ENCODE measurements at places on chromosomes 2 and 18.
A peak's percentile ranks its signal among the peaks of the same experiment; 100 is the strongest.

DNA sequence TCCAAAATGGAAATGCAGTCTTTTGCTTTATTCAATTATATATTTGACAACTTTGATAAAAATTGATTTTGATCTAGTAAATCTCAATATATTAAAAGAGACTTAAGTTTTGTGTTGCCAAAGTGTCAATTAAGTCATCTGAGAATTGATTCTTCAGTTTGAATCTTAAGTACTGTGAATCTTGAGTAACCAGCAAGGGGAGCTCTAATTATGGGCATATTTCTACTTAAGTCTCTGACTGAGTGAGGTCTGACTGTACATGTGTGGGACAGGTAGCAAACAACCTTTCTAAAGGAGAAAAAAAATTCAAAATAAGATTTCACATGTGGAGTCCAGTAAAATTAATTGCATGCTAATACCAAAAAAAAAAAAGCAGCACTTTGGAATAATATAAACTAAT lies 503.7 kb upstream of the SLC8A1 start:
- no peak overlapping the region for H3K4me3 ChIP-seq
- DNase-seq, result no peak
- H3K4me1 ChIP-seq, result no peaks in the 10 kb centered on the region
- no peaks in the 10 kb centered on the region for H3K27me3 ChIP-seq
- H3K36me3 ChIP-seq, result no peaks in the 10 kb centered on the region

DNA sequence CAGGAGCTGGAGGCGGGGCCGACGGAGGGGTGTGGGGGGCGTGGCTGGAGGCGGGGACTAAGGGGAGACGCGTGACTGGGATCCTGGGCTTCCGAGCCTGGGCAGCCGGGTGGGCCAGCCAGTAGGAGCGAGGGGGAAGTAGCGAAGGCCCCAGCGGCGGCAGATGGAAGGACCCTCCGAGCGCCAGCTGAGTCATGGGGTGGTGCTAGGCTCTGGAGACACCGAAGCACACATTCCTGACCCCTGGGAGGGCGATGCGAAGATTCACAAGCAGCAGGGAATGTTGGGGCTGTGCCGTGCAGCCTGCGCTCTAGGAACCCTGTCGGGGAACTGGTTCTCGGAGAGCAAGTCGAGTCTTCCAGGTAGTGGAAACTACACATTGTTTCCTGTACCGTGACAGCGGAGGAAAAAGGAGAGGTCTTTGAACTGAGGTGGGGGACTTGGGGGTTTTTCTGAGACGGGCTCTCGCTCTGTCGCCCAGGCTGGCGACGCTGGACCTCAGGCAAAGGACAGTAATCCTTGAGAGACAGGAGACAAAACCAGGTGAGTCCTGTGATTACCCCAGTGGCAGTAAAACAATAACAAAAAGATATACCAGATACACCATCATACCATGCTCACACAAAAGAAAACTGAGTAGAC lies 650 bp upstream of the AFG3L2 start:
- no peaks in the 10 kb centered on the region for H3K27me3 ChIP-seq
- H3K36me3 ChIP-seq, result no peaks in the 10 kb centered on the region
- peak overlapping the region; percentile 99 for H3K27ac ChIP-seq
- peak overlapping the region; percentile 44 for H3K4me3 ChIP-seq
- H3K4me1 ChIP-seq, result peaks cover 42% of the 10 kb centered on the region
- no peak for DNase-seq

DNA sequence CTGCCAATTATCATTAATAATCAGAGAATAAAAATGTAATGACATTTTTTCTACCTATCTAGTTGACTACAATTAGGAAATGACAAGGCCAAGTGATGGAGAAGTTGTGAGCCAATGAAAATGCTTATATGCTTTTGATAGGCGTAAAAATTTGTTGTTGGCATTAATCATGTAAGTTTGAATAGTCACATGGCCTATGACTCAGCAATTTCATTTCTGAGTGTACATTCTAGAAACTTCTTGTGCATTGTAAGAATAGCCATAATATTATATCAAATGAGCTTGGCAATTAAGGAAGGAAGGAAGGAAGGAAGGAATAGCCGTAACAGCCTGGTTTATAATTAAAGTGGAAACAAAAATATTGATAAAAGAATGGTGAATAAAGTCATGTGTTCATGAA lies 179.9 kb downstream of the PTH2R start:
- no peaks in the 10 kb centered on the region for H3K4me1 ChIP-seq
- no peaks in the 10 kb centered on the region for H3K36me3 ChIP-seq
- H3K27me3 ChIP-seq, result no peaks in the 10 kb centered on the region
- no peak overlapping the region for H3K4me3 ChIP-seq
- no peak overlapping the region for H3K27ac ChIP-seq

GRCh38 chr18:6682437-6683111 lies 46.9 kb upstream of the ARHGAP28 start:
- no peaks in the 10 kb centered on the region for H3K27me3 ChIP-seq
- no peak overlapping the region for H3K27ac ChIP-seq
- H3K4me1 ChIP-seq, result no peaks in the 10 kb centered on the region
- no peak overlapping the region for H3K4me3 ChIP-seq
- no peak for DNase-seq
- H3K36me3 ChIP-seq, result no peaks in the 10 kb centered on the region

DNA sequence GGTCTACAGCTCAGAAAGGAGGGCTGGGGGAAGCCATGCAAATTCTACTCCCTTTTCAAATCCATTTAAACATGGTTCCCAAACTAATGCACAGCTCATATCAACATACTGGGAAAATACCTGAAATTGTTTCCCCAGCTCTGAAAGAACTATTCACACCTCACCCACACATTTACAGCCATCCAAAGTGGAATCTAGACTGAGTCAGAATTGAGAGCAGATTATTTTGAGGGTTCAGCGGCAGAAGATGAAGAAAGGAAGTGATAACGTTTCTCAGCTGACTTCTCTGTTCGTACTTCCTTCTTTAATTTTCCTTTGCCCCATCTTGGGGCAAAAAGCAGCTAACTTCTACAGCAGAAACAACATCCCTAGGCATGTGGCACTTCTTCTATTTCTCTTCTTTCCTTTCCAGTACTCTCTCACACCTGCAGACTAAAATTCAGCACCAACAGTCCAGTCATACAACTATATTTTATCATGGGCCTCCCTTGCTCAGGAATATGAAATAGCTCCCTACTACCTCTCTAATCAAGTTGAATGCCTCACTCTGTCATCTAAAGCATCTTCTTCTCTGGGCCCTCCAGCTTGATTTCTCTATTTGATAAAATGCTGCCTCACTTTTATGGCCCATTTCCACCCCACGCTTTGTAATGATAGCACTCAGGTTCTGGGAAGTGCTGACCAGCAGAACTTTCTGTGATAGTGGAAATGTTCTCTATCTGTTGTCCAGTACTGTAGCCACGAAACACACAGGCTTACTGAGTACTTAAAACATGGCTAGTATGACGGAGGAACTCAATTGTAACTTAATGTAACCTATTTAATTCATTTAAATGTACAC lies 35.9 kb downstream of the ARHGAP25 start:
- no peaks in the 10 kb centered on the region for H3K36me3 ChIP-seq
- peaks cover 20% of the 10 kb centered on the region for H3K4me1 ChIP-seq
- H3K27me3 ChIP-seq, result no peaks in the 10 kb centered on the region

GRCh38 chr2:64391424-64391823 lies 62.5 kb upstream of the LGALSL start:
- no peak for DNase-seq
- H3K27me3 ChIP-seq, result no peaks in the 10 kb centered on the region
- H3K27ac ChIP-seq, result no peak overlapping the region
- no peak overlapping the region for H3K4me3 ChIP-seq

DNA sequence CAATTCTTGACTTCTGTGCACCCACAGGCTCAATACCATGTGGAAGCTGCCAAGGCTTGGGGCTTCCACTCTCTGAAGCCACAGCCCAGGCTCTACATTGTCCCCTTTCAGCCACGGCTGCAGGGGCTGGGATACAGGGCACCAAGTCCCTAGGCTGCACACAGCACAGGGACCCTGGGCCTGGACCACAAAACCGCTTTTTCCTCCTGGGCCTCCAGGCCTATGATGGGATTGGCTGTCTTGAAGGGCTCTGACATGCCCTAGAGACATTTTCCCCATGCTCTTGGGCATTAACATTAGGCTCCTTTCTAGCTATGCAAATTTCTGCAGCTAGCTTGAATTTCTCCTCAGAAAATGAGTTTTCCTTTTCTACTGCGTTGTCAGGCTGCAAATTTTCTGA lies 29.7 kb downstream of the NUP35 start:
- no peaks in the 10 kb centered on the region for H3K27me3 ChIP-seq
- H3K36me3 ChIP-seq, result no peaks in the 10 kb centered on the region
- no peaks in the 10 kb centered on the region for H3K4me1 ChIP-seq
- H3K4me3 ChIP-seq, result no peak overlapping the region
- DNase-seq, result no peak
- no peak overlapping the region for H3K27ac ChIP-seq

DNA sequence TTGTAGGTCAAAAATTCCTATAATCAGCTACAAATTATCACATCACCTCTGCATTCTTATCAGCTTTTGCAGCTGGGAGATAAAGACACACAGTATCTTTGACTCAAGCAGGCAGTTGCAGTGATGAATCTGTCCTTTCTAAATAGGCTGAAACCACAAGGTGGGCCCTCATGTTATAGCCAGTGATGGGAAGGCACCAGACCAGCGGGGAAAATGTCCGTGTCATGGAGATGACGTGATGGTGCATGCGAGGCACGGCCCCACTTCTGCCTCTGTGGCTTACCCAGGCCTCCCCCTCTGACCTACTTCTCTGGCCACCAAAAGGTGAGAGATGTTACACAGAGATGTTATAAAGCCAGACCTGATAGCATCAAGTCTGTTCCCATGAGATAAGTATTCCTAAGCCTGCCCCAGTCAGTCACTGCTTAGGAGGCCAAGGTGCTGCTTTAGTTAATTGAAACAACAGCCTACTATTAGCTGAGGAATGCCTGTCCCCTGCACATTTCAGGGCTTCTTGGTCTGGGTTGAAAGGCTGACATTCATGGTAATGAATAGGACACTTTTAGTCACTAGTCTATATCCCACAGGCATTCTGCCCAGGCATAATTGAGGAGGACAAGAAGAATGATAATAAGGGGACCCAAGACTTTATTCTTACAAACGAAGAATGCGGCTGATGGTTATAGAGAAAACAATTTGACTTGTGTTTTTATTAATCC lies 327.9 kb downstream of the LPIN1 start:
- H3K27ac ChIP-seq, result no peak overlapping the region
- H3K27me3 ChIP-seq, result no peaks in the 10 kb centered on the region
- no peaks in the 10 kb centered on the region for H3K36me3 ChIP-seq
- no peaks in the 10 kb centered on the region for H3K4me1 ChIP-seq

GRCh38 chr2:218218268-218219185 lies 1.5 kb downstream of the ARPC2 start:
- no peak overlapping the region for H3K27ac ChIP-seq
- no peak for DNase-seq
- H3K36me3 ChIP-seq, result no peaks in the 10 kb centered on the region
- H3K4me3 ChIP-seq, result peak overlapping the region; percentile 95
- H3K27me3 ChIP-seq, result no peaks in the 10 kb centered on the region

- DNase-seq, result no peak
- H3K27me3 ChIP-seq, result no peaks in the 10 kb centered on the region
- no peaks in the 10 kb centered on the region for H3K4me1 ChIP-seq
- no peak overlapping the region for H3K27ac ChIP-seq
Observed at GRCh38 chr2:160022162-160022561, 40.3 kb downstream of the PLA2R1 start.

- no peak overlapping the region for H3K27ac ChIP-seq
- H3K36me3 ChIP-seq, result no peaks in the 10 kb centered on the region
- H3K4me3 ChIP-seq, result no peak overlapping the region
- no peaks in the 10 kb centered on the region for H3K4me1 ChIP-seq
Observed at GRCh38 chr18:78579854-78580577, 399.6 kb upstream of the SALL3 start.

DNA sequence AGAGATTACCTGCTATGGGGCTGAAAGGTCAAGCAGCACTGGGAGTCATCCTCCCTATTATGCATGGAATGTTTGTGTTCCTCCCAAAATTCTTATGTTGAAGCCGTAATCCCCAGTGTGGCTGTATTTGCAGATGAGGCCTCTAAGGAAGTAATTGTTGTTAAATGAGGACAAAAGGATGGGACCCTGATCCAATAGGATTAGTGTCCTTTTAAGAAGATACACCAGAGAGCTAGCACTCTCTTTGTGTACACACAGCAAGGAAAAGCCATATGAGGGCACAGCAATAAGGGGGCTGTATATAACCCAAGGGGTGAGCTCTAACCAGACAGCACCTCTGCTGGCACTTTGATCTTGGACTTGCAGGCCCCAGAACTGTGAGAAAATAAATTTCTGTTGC lies 18.3 kb downstream of the STAM2 start:
- DNase-seq, result no peak
- no peaks in the 10 kb centered on the region for H3K36me3 ChIP-seq
- H3K27ac ChIP-seq, result no peak overlapping the region
- no peak overlapping the region for H3K4me3 ChIP-seq
- no peaks in the 10 kb centered on the region for H3K27me3 ChIP-seq
- peaks cover 7% of the 10 kb centered on the region for H3K4me1 ChIP-seq

DNA sequence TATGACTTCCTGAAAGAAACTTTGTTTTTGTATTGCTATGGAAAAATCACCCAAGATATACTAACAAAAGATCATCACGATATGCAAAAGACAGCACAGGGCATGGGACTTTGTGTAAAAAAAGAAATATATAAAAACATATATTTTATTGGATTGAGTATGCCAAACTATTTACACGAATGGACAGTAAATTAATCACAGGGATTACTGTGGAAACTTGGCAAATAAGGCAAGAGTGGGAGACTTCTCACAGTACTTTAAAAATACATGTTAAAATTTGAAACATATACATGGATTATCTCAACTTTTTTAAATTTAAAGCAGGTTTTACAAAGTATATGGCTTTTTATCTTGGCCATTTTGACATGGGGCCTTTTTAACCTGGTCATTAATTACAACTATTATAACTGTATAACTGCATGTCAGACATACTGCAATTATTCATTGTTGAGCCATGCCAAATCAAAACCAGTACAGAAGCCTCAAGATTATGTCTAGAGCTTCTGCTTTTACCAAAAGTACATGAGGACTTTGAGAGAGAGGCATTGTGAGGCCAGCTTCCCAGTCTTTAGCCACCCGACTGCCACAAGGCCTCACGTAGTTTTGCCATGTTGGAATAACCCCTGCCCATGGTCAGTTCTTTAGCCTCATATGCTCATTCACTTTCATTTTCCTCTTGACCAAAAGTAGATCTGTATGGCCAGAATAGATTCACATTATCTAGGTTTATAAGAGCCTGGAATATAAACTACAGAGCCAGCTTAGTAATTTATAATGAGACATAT lies 419.8 kb downstream of the SETBP1 start:
- no peaks in the 10 kb centered on the region for H3K36me3 ChIP-seq
- no peak overlapping the region for H3K4me3 ChIP-seq
- H3K27me3 ChIP-seq, result no peaks in the 10 kb centered on the region

DNA sequence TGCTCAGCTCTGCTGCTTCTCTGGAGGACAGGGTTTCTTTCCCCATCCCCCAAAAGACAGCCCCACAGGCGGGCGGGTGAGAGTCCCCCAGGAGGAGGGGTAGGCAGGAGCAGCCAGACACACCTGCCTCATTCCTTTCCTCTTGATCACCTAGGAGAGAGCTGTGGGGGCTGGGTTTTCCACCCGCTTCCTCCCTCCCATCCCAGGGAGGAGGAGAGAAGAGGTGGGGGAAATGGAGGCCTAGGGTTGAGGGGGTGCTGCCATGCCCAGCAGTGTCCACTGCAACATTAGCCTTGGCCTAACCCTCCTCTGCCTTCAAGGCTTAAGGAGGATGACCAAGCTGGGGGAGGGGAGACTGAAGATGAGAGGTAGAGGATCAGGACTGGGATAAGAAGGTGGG lies 14.7 kb downstream of the WNT10A start:
- DNase-seq, result no peak
- peaks cover 33% of the 10 kb centered on the region for H3K27me3 ChIP-seq
- H3K27ac ChIP-seq, result no peak overlapping the region
- H3K4me1 ChIP-seq, result peaks cover 38% of the 10 kb centered on the region
- no peak overlapping the region for H3K4me3 ChIP-seq

- no peak for DNase-seq
- H3K27me3 ChIP-seq, result no peaks in the 10 kb centered on the region
- no peak overlapping the region for H3K27ac ChIP-seq
- H3K4me3 ChIP-seq, result no peak overlapping the region
- H3K4me1 ChIP-seq, result no peaks in the 10 kb centered on the region
Observed at GRCh38 chr2:212610872-212611425, 72.3 kb upstream of the ERBB4 start.
